NCI-H2029 (cell line): ENCODE measurements at places on chromosomes 6 and 20.
A peak's percentile ranks its signal among the peaks of the same experiment; 100 is the strongest.

DNA sequence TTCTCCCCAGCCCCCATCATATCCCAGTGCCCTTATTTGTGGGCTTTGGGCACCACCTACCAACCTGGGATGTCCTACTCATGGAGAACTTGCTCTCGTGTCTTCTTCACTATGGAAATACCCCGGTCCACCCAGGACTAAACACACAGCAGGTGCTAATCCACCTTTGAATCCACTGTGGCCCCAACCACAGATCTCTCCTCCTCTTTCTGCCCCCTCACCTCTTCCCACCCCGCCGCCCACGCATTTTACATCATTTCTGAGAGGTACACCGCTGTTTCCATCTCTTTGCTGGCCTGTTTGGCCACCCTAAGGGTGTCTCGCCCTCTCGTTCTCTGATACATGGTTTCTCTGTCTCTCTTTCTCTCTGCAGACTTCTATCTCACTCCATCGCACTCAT, 82.5 kb upstream of the CTNNBL1 start:
- no peak for DNase-seq

DNA sequence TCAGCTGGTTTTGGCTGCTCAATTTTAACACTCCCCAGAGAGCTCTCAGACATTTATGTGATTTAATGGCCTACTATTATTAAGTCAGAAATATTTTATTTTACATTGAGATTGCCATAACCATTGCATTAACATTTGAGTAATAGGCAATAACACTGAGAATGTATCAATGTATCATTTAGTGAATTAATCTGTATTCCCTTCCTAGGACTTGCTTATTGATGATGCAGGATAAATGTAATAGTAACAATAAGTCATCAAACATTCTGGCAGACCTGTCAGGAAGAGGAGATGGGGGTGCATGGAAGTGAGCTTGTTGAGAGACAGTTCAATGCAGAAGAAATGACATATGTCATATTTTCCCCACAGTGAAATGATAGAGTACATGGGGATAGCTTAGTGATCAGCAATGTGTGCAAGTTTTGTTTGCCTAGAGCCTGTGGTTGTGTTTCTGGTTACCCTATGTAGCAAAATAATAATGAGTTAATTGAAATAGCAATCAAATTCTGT, 458.9 kb downstream of the EYS start:
- no peak for DNase-seq

- DNase-seq: no peak
Measured at GRCh38 chr6:131130554-131130940, 4.7 kb upstream of the AKAP7 start.

- DNase-seq: no peak
Measured at GRCh38 chr6:9186148-9186547, 750.8 kb upstream of the SLC35B3 start.

DNA sequence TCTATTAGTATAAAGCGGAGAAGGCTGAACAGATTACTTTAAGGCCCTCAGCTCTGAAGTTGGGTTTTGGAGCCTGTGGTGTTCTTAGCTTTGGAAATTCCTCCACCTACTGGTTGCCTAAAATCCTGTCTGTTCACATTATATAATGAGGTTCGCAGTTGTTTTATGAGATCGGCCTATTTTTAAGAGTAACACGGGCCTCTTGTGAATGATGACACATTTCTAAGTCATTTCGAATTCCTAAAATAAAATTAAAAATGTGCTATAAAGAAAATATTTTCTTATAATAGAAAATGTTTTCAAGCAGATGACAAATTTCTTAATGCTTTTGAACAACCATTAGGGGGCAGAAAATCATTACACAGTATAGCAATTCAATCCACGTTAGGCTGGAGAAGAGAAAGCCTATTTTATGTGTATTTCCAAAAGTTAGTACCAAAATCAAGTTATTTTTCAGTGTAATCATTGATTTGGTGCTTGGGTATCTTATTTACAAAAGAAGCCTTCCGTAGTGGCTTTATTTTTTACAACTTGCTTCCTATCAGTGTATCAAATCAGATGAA, 15.8 kb upstream of the FAM8A1 start:
- peak; percentile 71 for DNase-seq

DNA sequence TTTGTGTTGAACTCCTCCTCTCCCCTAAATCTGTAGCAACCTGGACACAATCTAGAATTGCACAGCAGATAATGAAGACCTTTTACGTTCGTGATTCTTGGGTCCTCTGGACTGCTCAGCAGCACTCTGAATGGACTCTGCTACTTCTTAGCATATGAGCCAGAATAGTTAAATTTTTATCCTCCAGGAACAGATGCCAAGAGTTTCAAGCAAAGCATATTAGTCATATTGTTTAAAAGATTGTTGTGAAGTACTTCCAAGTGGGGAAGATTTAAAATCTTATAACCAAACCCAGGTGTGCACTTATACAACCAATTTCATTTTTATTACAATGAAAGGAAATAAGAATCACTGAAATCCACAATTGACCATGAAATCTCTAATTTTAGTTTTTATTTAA, 118.9 kb upstream of the EXOC2 start:
- DNase-seq: no peak

GRCh38 chr20:23643659-23644058, 5.9 kb upstream of the CST3 start:
- no peak for DNase-seq
